ENCODE measurements at places on chromosomes 12 and 14. TPM values are rescaled to one million over a fixed set of nuclear protein-coding genes. Genes with fewer than 3 reads are reported as not detected.

JPH4 gene
- 0.03 TPM for polyA plus RNA-seq

DNA sequence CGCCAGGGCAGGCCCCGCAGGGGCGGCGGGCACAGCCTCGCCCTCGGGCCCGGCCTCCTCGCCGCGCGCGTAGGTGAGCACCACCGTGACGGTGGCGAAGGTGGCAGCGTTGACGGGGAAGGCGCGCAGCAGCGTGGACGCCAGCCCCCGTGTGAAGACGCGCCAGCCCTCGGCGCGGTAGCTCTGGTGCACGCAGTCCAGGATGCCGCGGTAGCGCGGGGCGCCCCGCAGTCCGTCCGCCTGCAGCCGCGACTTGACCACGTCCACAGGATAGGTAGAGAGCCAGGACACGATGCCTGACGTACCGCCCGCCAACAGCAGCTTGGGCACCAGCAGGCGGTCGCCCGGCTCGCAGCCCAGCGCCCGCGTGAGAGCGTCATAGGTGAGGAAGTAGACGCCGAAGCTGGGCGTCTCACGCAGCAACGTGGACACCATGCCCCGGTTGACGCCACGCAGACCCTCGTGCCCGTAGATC lies 13.9 kb downstream of the SLC25A29 start:
- no peak for DNase-seq

DNA sequence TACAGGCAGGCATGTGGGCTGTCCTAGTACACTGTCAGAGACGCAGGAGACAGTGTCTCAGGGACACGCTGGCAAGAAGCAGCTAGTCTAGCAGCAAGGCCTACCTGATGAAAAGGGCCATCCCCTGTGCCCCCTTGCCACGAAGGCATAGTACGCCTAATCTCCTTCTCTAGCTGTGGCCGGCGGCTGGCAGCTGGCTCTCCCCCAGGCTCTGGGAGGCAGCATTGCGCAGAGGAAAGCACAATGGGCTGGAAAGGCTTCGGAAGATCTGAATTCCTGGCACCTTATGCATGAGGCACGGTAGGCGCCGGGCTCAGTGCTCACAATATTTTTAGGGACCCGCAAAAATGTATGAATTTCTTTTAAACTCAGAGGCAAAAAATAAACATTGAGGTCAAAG lies 16.0 kb upstream of the PLEKHH1 start:
- no peak for DNase-seq

DNA sequence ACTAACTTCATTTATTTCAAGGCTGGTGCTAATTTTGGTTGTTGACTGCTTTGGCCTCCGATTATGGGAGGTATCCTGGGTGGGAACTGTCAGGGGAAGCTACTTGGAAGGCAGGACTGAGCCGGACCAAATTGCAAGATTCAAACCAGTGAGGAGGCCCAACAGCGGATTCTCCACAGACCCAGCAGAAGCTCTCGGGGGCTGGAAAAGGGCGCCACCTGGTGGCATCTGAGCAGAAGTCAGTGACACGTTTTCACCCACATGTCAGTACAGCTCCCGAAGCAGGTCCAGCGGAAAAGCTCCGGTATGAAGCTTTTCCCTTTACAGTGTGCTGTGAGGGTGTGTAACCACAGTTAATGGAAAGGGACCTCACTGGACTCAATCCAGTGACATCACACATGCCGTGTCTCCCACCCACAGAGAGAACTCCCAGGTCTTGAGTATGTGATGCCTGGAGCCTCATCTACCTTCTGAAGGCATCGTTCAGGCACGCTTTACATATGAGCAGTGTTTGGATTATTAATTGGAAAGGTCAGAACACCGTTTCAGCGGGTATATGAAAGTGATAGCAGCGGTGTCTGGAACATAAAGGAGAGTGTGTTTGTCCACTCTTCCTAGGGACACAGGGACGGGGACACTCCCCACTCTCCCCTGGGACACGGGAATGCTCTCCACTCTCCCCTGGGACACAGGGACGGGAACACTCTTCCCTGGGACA lies 3.6 kb upstream of the P2RX2 start:
- DNase-seq = peak; percentile 87

DNA sequence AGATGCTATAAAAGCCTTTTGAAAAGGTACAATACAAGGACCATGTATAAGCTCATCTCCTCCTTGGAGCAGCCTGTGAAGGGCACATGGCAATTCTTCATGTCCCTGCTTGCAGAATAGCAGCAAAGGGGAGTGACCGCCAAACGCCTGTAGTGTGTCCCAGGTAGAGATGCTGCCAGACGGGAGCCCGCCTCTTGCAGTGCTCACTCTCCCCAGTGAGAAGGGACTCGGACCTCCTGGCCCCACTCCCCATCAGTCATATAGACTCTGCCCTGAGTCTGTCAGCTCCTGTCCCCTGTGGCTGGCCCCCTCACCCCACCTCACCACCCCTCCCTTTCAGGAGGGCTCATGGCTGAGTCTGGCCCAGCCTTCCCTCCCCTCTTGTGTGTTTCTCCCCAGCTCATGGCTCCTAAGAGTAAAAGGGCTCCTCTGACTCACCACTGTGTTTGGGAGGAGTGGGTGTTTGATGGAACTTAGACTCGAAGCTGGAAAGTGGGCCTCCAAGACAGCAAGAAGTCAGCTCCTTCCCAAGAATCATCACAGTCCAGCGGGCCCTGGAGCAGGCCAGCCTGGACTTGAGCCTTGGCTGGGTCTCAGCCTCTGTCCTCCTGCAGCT lies 40.9 kb downstream of the DEGS2 start:
- DNase-seq = no peak

TMTC2 gene
- 1.0 TPM for polyA plus RNA-seq

Measured in psoas muscle (tissue), 8 donors.